ENCODE measurements at places on chromosomes 7 and 10. TPM values are rescaled to one million over a fixed set of nuclear protein-coding genes. Genes with fewer than 3 reads are reported as not detected.

The FZD8 gene
- 33.4 TPM for total RNA-seq

The ACBD7 gene
- 1.4 TPM for total RNA-seq

The NUPR2 gene
- total RNA-seq: not detected

The HIP1 gene
- total RNA-seq: 19.5 TPM

The CAV1 gene
- total RNA-seq: 1,559 TPM

The MACROH2A2 gene
- 0.36 TPM for total RNA-seq

The TBC1D12 gene
- 12.0 TPM for total RNA-seq

The PPP1R3C gene
- 0.72 TPM for total RNA-seq

The GHRHR gene
- total RNA-seq: 0.27 TPM

The ZDHHC16 gene
- total RNA-seq: 37.6 TPM

The AOAH gene
- not detected for total RNA-seq

The SEMA3E gene
- 0.28 TPM for total RNA-seq

The HOXA4 gene
- total RNA-seq: 0.85 TPM

The SCD gene
- 35.4 TPM for total RNA-seq

The OR2A42 gene
- 0.09 TPM for total RNA-seq

The CALHM1 gene
- not detected for total RNA-seq

The MUC3A gene
- total RNA-seq: under 0.01 TPM

The RBP3 gene
- not detected for total RNA-seq

The MEPCE gene
- 42.9 TPM for total RNA-seq

The XRCC2 gene
- total RNA-seq: 2.0 TPM

The ZRANB1 gene
- 24.1 TPM for total RNA-seq
